ENCODE measurements at places on chromosomes 5 and 9.

- DNase-seq = no peak
Observed at GRCh38 chr9:35179347-35180280, 17.8 kb downstream of the UNC13B start.

- DNase-seq = no peak
Observed at GRCh38 chr9:34590381-34591247, 1.1 kb upstream of the CNTFR start.

DNA sequence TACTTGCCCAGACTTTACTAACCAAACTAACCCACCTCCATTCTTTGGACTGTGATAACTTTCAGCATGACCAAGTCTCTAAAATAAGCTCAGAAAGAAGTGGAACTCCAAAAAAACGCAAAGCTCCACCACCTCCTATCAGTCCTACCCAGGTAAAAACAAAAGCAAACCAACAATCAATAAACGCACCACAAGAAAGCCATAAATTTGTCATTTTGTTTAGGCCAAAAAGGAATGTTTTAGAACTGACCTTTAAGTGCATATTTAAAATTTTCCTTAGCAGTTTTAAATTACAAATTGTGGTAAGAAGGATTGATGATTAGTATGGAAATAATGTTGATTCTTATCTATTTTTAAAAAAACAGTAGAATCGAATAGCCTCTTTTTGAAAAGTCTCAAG lies 25.5 kb upstream of the TTC23L start:
- no peak for DNase-seq

DNA sequence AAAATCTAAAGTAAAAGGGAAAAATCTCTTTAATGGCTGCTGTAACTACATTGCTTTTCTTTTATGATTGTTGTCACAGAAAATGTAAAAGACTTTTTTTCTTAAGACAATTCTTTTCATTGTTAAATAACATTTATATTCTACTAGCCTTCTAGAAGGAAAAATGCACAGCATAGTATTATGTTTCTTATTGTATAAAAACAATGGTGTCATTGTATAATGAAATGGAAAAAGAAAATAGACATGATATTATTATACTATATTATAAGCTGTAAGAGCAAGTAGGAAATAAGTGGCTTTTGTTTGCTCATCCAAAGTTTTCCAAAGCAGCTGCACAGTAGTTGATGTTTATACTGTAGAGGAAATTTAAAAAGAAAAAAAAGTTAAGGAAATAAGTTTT lies 1021.7 kb downstream of the EFNA5 start:
- no peak for DNase-seq

GRCh38 chr5:112373885-112374284 lies 45.2 kb downstream of the EPB41L4A start:
- no peak for DNase-seq

DNA sequence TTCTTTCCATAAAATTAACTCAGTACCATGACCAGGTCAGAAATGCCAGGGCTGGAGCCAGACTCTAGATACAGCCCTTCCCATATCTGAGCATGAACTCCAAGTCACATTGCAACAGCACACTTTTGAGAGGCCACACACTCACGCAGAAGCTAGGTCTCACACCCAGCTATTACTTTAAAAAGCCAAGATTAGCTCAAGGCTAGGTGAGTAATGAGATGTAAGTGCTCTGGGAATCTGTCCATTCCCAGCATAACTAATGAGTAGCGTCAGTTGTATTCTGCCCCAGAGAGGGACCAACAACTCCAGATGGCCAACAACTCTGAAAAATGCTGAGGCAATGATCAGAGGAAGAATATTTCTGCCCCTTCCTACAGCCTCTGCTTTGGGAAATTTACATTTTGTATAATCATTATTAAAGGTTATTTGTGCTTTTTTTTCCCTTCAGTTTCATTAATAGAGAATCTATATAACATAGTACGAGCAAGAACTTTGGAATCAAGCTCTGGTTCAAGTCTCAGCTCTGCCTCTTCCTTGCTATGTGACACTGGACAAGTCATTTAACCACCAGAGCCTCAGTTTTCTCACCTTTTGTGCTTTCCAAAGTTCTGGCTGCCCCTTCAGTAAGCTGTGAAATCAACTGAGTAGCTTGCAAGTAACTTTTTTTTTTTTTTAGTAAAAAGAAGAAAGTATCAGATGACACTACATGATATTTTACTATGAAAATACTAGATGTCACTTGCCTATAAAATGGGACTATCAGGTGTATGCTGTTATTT lies 118.3 kb downstream of the NR6A1 start:
- no peak for DNase-seq

- no peak for DNase-seq
Observed at GRCh38 chr9:125391704-125392103, 130.1 kb downstream of the GAPVD1 start.

DNA sequence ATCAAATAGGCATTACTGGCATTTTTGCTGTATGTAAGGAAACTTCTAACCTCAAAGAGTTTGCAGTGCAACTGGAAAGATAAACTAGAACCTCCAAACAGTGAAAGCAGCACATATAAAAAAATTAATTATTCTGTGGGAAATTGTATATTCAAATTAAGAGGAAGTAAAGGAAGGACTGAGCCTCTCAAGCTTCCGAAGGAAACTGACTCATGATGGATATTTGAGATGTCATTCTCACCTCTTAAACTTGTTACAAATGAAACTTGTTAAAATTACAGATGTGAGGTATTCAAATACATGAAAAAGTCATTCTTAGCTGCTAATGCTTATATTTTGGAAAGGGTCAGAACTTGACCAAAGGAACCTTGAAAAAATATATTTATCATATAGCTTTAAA lies 538.7 kb downstream of the PDE4D start:
- no peak for DNase-seq

- no peak for DNase-seq
Observed at GRCh38 chr9:1415146-1415545, 365.0 kb downstream of the DMRT2 start.
